ENCODE measurements at places on chromosomes 11 and 22.

- DNase-seq = no peak
These were observed 264.7 kb upstream of the CCDC179 start for GRCh38 chr11:23124996-23125395.

DNA sequence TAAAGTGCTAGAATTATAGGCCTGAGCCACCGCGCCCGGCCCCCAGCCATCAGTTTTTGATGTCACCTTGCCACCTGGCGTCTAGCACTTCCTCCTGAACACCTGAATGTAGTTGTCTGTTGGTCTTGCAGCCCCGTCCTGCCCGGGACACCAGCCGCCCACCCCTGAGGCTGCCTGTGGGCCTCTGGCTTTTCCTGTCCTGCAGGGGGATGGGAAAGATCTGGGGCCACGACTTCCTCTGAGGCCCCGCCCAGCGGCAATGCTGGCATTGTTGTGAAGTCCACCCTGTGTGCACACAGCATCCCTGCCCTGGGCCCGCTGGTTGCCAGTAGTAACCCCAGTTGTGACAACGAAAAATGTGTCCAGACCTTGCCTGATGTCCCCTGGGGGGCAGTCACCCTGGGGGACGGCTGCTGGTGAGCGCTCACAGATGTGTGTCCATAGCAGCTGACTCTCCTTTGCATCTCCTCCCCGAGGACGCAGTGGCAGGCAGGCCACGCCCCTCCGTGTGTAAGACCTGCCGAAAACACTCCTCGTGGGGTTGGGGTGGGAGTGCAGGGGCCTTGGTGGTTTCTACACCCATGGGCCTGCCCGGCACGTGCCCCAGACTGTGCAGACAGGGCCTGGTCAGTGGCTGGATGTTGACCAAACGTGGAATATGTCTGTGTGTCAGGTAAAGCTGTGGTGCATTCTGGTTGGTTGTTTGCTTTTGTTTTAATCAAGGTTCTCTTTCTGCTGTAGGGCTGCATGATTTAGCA, 6.8 kb downstream of the SELENOO start:
- DNase-seq = no peak

- no peak for DNase-seq
These were observed 205.9 kb downstream of the HIPK3 start for GRCh38 chr11:33463059-33463458.

DNA sequence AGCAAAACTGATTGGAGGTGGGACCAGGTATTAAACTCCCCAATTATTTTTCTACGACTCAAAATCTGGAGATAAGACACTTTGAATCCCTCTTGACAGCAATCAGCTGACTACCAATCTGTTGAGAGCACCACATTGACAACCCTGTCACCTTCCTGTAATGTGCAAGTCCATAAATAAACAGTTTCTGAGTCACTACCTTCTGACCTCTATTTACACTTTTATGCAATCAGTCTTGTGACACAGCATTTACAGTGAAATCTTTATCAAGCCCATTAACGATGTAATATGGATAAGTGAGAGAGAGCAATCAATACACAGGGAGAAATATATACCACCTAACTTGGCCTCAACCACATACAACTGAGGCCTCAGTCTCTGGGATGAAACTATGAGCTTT, 283.7 kb upstream of the ANO5 start:
- no peak for DNase-seq

- no peak for DNase-seq
These were observed 3.2 kb downstream of the DGAT2 start for GRCh38 chr11:75771646-75772410.

DNA sequence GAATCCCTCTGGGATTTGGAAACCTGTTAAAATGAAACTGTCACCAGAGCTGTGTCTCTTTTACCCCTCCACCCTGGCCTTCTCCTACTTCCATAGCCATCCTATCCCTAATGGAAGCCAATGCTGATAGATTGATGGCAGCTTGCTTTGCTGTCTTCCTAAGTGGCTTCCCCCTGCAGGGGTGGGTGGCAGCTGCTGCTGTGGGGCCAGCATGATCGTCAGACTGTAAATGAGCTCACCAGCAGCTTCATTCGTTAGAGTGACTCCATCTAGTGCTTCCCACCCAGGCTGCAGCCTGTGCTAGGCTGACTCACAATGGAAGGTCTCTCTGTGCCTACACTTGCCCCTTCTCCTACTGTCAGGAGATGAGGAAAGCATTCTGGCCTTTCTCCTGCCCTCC, 311.0 kb downstream of the BUD13 start:
- no peak for DNase-seq

GRCh38 chr11:27420722-27421572, 51.6 kb downstream of the LGR4 start:
- DNase-seq = no peak

- no peak for DNase-seq
These were observed 30.6 kb downstream of the CAPN1 start for GRCh38 chr11:65212226-65212801.

GRCh38 chr11:131867457-131868257, 497.2 kb downstream of the NTM start:
- DNase-seq = no peak

DNA sequence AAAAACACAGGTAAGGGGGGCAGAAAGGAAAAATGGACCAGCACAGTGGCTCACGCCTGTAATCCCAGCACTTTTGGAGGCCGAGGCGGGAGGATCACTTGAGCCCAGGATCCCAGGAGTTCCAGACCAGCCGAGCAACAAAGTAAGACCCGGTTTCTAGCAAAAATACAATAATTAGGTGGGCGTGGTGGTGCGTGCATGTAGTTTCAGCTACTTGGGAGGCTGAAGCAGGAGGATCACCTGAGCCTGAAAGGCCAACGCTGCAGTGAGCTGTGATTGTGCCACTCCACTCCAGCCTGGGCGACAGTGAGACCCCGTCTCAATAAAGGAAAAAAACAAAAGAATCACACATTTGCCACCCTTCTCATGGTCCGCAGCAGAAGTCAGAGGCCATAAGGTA, 519.4 kb downstream of the BRD1 start:
- DNase-seq = no peak

DNA sequence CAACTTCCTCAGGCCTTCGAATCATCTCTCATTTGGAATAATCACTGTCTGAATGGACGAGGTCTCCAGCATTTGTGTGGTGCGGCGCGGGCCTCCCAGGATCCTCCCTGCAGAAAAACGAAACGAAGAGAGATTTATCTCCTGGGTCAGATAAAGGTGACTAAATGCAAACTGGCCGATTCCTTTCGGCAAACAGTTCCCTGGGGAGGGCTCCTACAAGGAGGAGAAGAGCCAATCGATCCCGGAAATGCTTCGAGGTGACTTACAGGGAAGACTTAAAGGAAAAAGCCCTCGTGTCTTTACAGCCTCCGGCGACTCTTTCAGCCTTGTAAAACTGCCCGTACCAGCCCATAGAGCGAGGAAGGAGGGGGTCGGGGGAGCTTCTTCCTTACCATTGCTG, 126.5 kb downstream of the MIAT start:
- DNase-seq = no peak

GRCh38 chr11:120969993-120970392, 53.9 kb upstream of the TBCEL start:
- DNase-seq = no peak

DNA sequence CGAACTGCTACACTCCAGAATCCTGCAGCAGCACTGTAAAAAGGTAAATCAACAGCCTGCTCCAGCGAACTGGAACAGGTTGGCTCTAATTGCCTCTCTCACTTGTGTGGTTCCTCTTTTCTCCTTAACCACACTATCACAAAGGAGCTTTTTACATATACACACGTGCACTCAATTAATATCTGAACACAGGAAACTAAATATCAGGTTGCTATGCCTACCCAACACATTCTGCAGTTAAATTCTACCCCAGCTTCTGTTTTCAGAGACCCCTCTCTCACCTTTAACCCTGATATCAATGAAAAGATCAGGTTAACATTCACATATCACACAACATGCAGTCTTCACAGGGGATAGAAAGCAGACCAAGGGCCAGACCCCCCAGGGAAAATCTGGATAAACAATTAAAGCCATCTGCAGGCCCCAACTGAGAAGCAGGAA, 11.0 kb downstream of the RBFOX2 start:
- DNase-seq = no peak

GRCh38 chr11:17169876-17170275, 37.9 kb downstream of the PIK3C2A start:
- no peak for DNase-seq

GRCh38 chr22:50467773-50468440, 6.9 kb downstream of the SBF1 start:
- no peak for DNase-seq

- no peak for DNase-seq
These were observed 31.7 kb upstream of the PDE3B start for GRCh38 chr11:14611939-14612338.

GRCh38 chr11:48081151-48082010, 101.0 kb downstream of the PTPRJ start:
- DNase-seq = no peak

DNA sequence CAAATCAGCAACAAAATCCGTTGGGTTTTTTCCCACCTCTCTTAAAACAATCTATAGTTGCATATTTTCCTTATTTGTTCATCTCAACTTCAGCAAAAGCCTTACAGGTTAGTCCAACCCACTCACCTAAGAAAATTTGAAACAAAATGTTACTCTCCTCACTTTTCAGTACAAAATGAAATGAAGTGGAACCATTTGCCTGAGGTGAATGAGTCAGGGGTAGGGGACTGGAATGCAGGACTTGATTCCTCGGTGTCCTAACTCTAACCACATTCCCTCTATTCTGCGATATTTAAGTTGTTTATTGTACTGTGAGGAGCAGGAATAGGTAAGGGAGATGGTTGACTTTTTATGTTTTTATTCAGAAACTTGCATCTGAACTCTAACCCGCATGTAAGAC, 16.4 kb downstream of the ATP5MG start:
- no peak for DNase-seq

DNA sequence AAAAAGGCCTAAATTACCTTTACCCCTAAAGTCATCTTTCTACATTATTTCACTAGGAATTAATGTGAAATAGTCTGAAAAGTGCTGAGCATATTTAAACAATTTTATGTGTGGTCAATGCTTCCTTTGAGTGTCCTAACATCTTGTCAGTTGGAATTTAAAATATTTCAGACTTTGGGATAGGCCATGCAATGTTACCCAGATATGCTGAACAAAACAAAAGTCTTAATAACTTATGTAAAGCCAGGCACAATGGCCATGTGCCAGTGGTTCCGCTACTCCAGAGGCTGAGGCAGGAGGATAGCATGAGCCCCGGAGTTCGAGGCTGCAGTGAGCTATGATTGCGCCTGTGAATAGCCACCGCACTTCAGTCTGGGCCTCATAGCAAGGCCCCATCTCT, 137.4 kb downstream of the CADM1 start:
- DNase-seq = no peak

DNA sequence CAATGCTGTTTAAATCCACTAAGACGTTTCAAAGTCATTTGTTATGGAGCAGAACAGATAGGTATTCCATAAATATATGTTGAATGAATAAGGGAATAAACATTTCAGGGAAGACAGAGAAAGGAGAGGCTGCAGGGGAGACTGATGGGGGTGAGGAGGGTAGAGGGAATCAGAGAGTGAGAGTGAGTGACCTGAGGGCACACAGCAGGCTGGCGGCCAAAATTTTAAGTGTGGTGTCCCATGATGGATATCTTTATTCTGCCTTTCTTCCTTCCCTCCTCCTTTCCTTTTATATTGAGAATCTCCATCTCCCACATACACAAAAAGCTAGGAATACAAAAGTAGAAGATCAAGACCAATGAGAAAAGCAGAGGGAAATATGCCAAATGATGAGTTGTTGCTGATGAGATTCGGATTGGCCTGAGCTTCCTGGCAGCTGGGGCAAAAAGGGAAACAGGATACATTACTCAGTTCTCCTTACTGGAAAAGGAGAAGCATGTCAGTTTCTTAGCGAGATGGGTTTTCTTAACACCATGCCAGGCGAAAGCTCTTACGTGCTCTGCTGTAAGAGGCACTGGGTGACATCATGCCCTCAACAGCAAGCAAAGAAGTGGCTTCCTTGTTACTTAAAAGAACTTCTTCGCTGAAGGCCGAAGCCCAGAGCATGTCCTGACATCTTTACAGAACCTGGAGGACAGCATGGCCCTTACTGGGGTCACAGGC, 11.2 kb upstream of the CYTH4 start:
- no peak for DNase-seq

DNA sequence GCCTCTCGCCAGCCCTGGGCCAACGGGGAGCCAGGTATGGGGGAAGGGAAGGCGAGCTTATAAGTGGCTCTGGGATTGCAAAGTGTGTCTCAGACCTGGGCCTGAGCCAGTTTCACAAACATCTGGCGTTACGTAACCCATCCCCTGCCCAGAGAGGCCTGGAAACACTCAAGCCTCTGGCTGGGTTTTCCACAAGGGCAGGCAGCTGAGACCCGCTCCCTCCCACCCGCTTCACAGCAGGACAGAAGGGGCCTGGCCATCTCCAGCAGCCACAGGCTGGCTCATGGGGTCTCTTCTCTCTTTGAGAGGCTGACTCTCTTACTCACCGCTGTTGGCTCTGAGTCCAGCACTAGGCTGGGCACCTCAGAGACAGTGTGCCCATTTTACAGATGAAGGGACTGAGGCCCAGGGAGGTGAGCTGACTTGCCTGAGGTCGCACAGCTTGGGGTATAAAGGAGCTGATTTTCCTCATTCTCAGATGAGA, 44.5 kb downstream of the TRIOBP start:
- DNase-seq = no peak

Measured in stimulated activated CD4-positive, alpha-beta T cell treated with anti-CD3 and anti-CD28 coated beads, Interleukin-12 subunit alpha, Interleukin-12 subunit beta, amount 100 ng/mL, for 48 hours (primary cell).